Stimulated activated CD8-positive, alpha-beta memory T cell treated with anti-CD3 and anti-CD28 coated beads, Interleukin-4, amount 100 ng/mL, for 48 hours (primary cell): ENCODE measurements at places on chromosomes 16 and 17.

DNA sequence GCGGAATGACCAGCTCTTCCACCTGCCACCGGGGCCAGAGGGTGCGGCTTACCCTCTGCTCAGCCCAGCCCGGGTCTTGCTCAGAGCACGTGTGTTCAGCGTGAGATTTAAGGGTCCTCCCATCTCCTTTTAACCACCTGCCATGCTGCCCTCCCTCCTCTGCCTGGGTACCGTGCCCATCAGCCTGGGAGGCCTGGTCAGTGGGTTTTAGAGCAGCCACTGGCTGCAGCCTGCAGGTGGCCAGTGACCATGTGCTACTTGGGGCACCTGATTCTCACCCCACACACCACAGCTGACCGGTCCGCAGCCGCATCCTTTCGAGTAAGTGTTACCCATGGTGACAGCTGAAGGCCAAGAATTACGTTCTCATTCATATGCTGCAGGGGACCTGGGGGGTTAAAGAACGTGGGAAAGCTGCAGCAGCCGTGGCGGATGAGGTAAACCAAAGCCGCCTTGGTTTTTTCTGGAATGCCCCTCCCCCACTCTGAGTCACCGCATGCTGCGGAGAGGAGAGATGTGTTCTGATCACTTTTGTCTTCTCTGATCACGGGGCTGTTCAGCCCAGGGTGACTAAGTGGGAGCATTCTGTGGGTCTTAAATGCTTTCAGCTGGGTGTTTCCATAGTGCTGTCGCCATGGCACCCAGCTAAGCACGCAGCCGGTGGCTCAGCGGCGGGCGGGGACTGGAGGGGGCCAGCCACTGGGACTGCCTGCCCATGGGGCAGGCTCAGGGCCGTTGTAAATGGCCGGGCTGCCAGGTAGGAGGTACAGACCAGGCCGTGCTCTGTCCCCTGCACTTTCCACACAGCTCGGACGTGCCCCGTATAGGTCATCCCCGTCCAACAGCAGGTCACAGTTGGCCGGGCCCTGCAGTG is 59.8 kb downstream of the BAIAP2 start:
- peak; percentile 94 for DNase-seq

DNA sequence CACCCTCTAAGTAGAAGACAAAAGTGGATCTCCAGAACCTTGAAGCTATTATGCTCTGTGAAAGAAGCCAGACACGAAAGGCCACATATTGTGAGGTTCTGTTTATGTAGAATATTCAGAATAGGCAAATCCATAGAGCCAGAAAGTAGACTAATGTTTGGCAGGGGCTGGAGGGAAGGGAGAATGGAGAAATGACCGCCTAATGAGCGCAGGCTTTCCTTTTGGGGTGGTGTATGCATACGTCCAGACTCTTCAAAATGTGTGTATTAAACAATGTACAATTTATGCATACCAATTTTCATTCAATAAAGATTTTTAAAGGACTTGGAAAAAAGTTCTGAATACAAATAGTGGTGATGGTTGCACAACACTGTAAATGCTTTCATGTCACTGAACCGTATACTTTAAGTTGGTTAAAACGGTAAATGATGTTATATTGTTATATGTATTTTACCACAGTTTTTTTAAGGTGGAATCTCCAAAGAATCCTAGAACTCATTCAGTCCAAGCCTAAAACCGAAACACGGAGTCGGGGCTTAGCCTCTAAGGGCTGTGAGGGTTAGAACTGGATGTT is 397.4 kb downstream of the SOX9 start:
- no peak for DNase-seq

DNA sequence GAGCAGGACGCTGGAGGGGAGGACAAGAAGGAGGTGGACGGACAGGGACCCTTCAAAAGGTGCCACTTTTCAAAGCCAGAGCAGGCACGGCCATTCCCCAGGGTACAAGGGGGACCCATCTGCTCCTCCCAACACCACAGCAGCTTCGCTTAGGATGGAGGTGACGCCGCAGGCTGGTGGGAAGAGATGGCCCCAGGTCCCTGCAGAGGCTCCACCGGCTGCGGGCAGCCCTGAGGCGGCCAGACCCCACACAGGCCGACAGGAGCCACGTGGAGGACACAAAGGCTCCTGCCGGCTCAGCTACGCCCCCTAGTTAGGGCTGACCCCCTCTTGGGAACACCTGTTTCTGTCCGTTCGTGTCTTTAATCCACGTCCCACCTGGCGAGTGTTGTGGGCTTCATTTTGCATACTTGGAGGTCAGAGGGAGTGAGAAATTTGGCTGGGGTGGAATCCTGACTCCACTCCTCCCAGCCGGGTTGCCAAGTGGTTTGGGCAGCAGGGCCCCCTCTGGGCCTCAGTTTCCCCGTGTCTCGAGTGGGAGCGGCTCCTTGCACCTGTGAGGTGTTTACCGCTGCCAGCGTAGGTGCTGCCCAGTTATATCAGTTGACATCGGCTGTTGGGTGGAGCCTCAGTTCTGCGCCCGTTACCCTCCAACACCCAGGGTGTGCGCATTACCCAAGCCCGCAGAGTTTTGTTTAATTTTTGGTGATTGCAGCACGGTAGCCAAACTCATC is 5.8 kb upstream of the FN3KRP start:
- DNase-seq, result no peak

GRCh38 chr17:15663176-15663575 is 20.9 kb downstream of the TRIM16 start:
- no peak for DNase-seq

DNA sequence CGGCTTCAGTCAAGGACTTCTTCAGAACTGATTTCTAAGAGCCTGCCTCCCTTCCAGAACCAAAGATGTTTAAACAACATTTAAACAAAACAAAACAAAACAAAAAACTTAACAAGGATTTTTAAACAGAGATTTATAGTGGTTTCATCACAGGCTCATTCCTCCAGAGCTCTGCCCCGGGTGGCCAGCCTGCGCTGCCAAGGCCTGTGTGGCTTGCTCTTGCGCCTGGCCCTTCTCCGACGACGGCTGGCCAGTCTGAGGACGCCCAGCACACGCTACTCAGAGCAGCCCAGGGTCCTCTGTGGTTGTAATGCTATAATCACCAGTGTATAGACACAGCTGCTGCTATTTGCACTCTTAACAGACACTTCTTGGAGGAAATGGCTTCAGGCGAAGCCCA is 307.2 kb upstream of the MYOCD start:
- no peak for DNase-seq

DNA sequence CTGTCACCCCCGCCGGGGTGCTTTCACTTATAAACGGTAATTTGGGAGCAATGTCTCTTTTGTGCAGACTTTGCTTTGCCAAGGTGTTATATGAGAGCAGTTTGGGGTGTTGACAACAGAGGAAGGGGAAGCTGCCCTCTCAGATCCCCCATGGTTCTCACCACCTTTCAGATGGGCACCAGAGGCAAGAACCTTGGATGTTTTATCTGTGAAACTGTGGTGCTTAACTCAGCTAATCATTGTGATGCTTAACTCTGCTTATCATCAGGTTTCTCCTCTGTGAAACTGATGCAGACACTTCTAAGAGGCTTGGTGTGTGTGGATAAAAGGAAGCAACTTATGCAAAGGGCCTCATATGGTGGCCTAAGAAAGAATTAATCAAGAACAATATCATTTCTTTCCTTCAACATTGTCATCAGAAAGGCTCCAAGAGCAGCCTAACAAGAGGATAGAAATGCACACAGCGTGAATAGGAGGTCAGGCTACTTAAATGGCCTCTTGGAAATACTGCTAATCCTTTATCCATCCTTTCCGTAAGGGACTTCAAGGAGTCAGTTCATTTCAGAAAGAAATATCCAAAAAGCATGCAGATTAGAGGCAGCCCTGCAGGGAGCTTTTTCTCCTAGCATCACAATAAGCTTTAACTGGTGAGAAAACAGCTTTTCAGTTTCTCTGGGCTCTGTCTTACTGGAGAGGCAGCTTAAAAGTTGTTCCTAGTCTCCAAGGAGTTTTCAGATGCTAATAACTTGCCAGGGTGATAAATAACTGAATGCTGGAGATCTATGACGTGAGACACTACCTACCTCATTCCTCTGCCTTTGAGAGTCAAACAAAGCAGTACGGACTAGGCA is 55.1 kb upstream of the CLEC3A start:
- no peak for DNase-seq

- DNase-seq, result peak; percentile 83
Measured at GRCh38 chr17:55717898-55718735, 4.5 kb downstream of the TMEM100 start.

GRCh38 chr17:44266402-44267164 is 1.4 kb downstream of the SLC4A1 start:
- DNase-seq, result no peak
